ENCODE measurements at places on chromosomes 6 and 20. TPM values are rescaled to one million over a fixed set of nuclear protein-coding genes. Genes with fewer than 3 reads are reported as not detected.

Gene ENPP1
- 4.9 TPM for total RNA-seq

Gene TRIM40
- total RNA-seq, result not detected

Gene RAB22A
- 15.5 TPM for total RNA-seq

Gene PRSS35
- 3.9 TPM for total RNA-seq

Gene CAP2
- 24.3 TPM for total RNA-seq

Gene PRSS16
- total RNA-seq, result 0.57 TPM

GRCh38 chr6:221531-222349 is 70.5 kb upstream of the DUSP22 start:
- H3K27me3 ChIP-seq, result no peaks in the 10 kb centered on the region
- no peak for DNase-seq
- no peaks in the 10 kb centered on the region for H3K36me3 ChIP-seq
- H3K27ac ChIP-seq, result no peak overlapping the region
- H3K4me1 ChIP-seq, result peaks cover 18% of the 10 kb centered on the region

DNA sequence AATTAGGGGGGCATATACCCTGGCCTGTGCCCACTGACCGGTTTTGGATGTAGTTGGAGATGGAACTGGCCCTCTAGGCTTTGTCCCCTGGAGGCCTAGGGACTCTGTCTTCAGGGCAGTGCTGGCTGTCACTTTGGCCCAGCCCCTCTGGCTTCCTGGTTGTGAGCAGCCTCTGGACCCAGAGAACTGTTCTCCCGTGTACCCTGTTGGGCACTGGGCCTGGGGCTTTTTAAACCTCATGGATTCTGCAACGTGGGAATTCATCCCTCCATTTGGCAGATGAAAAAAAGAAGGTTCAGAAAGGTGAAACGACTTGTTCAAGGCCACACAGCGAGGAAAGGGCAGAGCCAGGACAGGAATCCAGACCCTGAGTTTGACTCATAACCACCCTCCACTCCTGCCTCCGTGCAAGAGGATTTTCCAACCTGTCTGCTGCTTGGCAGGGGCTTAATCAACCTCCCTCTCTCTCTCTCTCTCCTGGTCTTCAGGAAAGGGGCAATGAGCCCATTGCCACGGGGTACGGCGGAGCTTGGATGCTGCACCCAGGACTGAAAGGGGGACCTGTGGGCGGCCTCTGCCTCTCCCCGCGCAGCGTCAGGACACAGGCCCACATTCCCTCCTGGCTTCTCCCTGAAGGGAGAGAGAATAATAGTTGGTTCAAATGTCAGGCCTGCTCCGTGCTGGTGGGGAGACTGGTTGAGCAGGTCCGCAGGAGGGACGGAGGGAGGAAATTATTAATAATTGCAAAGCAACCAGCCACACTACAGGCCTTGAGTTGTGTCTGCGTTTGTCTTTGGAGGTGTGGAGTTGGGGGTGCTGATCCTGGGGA is 56.0 kb downstream of the CEBPB start:
- DNase-seq, result no peak
- peaks cover 19% of the 10 kb centered on the region for H3K4me1 ChIP-seq
- H3K36me3 ChIP-seq, result no peaks in the 10 kb centered on the region
- H3K27me3 ChIP-seq, result no peaks in the 10 kb centered on the region

DNA sequence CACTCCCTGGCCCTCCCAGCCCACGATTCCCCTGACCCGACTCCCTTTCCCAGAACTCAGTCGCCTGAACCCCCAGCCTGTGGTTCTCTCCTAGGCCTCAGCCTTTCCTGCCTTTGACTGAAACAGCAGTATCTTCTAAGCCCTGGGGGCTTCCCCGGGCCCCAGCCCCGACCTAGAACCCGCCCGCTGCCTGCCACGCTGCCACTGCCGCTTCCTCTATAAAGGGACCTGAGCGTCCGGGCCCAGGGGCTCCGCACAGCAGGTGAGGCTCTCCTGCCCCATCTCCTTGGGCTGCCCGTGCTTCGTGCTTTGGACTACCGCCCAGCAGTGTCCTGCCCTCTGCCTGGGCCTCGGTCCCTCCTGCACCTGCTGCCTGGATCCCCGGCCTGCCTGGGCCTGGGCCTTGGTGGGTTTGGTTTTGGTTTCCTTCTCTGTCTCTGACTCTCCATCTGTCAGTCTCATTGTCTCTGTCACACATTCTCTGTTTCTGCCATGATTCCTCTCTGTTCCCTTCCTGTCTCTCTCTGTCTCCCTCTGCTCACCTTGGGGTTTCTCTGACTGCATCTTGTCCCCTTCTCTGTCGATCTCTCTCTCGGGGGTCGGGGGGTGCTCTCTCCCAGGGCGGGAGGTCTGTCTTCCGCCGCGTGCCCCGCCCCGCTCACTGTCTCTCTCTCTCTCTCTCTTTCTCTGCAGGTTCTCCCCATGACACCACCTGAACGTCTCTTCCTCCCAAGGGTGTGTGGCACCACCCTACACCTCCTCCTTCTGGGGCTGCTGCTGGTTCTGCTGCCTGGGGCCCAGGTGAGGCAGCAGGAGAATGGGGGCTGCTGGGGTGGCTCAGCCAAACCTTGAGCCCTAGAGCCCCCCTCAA is at the start of gene LTA:
Gene LTA (plus strand): TSS at position 249 of the 871 bp plus-strand sequence. CDS start 454 bp downstream, at position 703.
- no peak within 1 kb of the TSS for H3K4me3 ChIP-seq
- no peak for DNase-seq

DNA sequence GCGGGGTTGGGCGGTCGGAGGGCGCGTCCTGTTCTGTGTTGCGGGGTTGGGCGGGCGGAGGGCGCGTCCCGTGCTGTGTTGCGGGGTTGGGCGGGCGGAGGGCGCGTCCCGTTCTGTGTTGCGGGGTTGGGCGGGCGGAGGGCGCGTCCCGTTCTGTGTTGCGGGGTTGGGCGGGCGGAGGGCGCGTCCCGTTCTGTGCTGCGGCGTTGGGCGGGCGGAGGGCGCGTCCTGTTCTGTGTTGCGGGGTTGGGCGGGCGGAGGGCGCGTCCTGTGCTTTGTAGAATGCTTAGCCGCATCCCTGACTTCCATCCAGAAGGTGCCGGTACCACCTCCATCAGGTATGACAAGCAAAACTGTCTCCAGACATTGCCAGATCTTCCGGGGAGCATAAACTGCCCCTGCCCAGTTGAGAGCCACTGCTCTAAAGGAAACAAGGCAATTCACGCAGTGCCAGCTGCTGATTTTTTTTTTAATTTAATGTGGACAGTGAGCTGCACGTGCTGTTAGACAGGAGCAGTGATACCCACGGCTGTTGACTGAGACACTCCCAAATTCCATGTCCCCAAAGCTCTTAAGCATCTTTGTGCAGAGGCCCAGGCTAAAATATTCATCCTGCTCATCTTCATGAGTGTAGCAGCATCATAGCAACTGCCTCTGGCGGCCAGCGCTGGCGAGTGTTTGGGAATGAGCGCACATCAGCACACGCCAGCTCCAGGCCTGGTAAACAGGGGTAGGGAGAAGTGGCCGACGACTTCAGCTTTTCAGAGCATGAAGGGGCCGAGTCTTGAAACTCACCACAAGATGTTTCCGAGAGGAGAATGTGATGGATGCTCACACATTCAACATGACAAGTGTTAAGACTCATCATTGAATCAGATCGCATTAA is 284.4 kb upstream of the CDH4 start:
- no peaks in the 10 kb centered on the region for H3K4me1 ChIP-seq
- DNase-seq, result no peak
- peaks cover 22% of the 10 kb centered on the region for H3K27me3 ChIP-seq
- H3K4me3 ChIP-seq, result no peak overlapping the region
- H3K27ac ChIP-seq, result no peak overlapping the region
- H3K36me3 ChIP-seq, result no peaks in the 10 kb centered on the region

- DNase-seq, result no peak
- no peak overlapping the region for H3K27ac ChIP-seq
- no peaks in the 10 kb centered on the region for H3K27me3 ChIP-seq
- H3K4me3 ChIP-seq, result no peak overlapping the region
- no peaks in the 10 kb centered on the region for H3K36me3 ChIP-seq
These were observed 13.4 kb upstream of the IP6K3 start for GRCh38 chr6:33759887-33760629.

GRCh38 chr6:108841377-108841855 is 6.8 kb upstream of the ARMC2 start:
- no peak for DNase-seq
- no peak overlapping the region for H3K27ac ChIP-seq
- H3K4me3 ChIP-seq, result no peak overlapping the region
- no peaks in the 10 kb centered on the region for H3K36me3 ChIP-seq
- peaks cover 49% of the 10 kb centered on the region for H3K27me3 ChIP-seq

GRCh38 chr20:50522053-50522674 is 12.0 kb downstream of the PTPN1 start:
- no peak overlapping the region for H3K27ac ChIP-seq
- no peaks in the 10 kb centered on the region for H3K36me3 ChIP-seq
- DNase-seq, result no peak

Measured in neural crest cell (in vitro differentiated cells).